ENCODE measurements at places on chromosomes 3 and 15. TPM values are rescaled to one million over a fixed set of nuclear protein-coding genes. Genes with fewer than 3 reads are reported as not detected.

SH2D7 gene
- not detected for total RNA-seq

ZNF710 gene
- total RNA-seq = 29.1 TPM

PRTG gene
- 0.27 TPM for total RNA-seq

RETNLB gene
- not detected for total RNA-seq

CLRN1 gene
- not detected for total RNA-seq
